ENCODE measurements at places on chromosomes 1 and 21.

- no peak for DNase-seq
Observed at GRCh38 chr21:44872323-44872648, 1.2 kb downstream of the PTTG1IP start.

DNA sequence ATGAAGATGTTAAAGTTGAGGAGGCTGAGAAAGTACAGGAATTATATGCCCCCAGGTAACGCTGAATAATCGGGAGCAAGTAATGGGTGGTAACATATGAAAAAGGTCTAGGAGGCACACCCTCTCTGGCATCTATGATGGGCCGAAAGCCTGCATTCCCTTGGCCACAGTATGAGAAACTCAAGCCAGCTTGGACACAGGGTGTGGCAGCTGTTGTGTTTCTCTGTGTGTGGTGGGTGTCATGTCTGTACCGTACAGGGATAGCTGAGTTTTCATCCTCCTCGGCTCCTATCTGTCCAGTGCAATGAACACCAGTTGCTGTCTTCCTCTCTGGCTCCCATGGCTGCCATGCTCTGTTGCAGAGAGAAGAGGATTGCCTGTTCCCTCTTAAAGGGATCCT is 32.9 kb downstream of the NBPF3 start:
- no peak for DNase-seq

GRCh38 chr1:110672001-110672752 is 2.6 kb downstream of the KCNA3 start:
- no peak for DNase-seq

DNA sequence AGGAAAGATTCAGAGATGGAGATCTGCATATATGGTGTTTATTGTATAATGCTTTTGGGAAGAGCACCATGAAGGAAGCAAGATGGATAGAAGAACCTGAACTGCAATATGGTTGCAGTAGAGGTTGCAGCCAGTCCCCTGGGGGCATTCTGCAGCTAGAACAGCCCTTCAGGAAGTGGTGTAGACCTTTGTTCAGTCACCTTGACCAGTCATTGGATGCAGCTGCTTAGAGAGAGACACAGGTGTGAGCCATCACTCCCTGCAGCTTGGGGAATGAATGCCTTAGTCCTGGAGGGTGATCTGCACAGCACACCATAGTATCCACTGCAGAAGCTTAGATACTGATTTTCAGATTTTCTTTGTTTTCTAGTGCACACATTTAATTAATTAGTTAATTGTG is 42.3 kb downstream of the NEK7 start:
- DNase-seq, result no peak

- DNase-seq, result no peak
Observed at GRCh38 chr1:31155216-31155806, 84.4 kb downstream of the NKAIN1 start.

DNA sequence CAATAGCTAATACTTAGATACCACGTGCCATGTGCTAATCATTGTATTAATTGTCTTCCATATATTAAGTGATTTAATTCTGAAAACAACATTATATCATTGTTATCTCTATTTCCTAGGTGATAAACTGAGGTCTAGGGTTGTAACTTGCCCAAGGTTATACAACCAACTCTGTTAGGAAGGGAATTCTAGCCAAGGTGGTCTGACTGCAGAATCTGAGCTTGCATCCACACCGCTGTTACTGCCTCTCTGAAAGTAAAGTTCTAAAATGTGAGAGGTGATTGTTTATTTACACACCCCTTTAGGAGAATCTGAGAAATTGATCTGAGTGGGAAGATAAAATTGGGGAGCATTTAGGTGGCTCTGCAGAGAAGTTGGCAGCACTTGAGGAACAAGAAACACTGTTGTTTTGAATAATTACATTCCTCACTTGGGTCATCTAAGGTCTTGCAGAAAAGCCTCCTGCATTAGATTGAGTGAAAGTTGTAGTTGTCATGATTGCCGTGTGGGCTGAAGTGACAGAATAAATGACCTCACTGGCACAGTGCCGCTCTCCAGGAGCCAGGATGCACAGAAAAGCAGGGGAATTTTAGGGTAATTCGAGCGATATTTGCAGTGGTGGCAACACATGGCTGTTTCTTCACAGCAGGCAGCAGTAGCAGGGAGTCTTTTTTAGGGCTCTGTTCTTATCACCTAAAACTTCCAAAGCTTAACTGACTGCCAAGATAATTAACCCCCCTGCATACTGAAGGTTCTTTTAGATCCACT is 121.7 kb downstream of the ADGRL4 start:
- DNase-seq, result no peak

- no peak for DNase-seq
Observed at GRCh38 chr1:114040273-114041015, 61.2 kb downstream of the OLFML3 start.

DNA sequence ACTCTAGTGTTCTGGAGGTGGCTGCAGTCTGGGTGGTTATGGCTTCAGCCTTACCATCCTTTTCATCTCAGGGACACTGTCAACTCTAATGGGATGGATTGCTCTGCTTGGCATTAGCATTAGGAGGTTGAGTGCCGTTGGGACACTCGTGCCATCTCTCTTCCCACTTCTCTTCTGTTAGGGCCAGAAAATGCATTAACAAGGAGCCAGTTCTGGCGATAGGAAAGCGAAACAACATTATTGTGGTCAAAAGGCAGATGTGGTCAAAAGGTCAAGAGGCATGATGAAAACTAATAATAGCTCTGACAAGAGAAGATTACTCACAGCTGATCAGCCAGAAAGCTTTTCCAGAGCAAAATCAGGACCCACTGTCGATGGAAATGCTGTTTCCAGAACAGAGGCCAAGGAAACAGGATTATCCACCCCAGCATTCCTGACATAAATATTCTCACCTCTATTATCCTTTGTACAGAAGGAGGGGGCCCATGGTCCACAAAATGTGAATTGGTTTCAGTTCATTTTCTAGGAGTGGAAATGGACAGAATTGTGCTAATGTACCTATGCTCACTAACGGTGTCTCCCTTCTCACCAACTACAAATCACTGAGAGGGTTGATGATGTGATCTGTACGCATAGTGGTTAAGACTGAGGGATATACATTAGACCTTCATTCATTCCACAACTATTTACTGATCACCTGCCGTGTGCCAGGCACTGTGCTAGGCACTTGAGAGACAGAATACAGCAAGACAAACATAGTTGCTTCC is 72.0 kb downstream of the ST6GALNAC5 start:
- DNase-seq, result no peak

DNA sequence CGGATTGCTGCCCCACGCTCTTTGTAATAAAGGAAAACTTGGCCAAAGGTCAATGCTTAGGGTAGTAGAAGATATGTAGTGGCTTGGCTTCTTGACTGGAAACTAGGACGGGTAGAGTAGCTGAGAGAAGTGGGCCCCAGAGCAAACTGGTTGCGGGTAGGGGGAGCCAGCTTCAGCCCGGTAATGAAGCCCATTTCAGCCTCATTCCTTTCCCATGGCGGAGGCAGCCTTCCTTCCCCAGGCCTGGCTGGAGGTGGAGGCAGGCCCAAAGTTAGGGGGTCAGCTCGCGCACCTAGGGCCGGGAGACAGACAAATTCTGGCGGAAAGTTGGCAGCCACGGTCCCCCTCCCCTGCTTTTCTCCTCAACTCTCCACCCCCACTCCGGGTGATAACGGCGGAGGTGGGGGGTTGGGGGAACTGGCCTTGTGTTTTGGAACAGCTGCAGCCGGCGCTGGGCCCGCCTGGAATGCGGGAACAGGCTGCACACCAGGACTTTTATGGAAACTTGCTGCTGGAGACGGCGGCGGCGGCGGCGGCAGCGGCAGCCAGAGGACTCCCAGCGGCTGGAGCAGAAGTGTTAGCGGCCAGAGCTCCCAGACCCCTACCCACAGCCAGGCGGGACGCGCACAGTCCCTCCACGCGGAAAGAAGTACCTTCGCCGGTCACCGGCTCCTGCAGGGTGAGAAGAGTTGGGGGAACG is at the start of gene NEXN:
Gene NEXN (plus strand): TSS at position 544 of the 700 bp plus-strand sequence. CDS start 27,483 bp downstream, outside the sequence.
- no peak for DNase-seq

DNA sequence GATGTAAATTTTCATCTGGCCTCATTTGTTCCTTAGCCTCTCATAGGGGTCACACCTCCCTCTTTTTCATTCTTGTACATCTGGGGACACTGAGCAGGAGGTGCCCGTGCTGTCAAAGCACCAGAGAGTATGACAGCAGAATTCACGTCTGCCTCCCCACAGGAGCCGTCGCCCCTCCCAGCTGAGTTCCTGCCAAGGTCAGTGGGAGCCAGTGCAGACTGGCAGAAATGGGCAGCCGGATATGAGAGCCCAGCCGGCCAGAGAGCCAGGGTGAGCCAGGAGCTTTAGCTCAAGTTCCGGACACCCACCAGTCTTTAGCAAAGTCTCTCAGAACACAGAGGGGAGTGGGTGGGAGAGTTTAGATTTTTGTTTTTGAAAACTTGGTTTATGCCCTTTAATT is 21.9 kb downstream of the GPR137B start:
- no peak for DNase-seq

DNA sequence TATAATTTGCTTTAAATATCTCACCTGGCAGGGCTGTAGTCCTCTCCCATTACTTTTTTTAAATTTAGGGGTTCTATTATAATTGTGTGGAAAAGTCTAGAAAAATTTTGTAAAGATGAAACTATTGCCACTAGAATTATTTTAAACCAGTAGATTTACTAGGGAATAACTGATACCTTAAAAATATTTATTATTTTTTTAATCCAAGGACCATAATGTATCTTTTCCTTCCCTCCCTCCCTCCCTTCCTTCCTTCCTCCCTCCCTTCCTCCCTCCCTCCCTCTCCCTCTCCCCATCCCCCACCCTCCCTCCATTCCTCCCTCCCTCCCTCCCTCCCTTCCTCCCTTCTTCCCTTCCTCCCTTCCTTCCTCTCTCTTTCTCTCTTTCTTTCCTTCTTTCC is 90.5 kb downstream of the DNM3 start:
- DNase-seq, result no peak
